ENCODE measurements at places on chromosomes 13 and 19.

DNA sequence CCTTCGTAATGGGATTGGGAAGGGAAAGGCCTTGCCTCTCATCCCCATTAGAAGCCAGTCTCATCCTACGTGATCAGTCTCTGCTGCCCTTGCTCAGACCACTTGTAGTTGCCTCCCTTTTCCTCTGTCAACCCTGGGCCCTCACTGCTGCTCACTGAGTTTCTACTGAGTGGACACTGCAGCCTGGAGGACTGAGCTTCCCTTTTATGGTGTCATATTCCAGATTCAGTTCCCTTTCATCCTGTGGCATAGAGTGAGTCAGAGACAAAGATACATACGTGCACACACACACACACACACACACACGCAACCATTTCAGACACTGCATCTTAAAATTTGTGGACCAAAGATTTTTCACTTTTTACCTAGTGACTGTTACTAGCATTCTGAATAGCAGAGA is 56.6 kb downstream of the COG3 start:
- DNase-seq, result peak; percentile 2

DNA sequence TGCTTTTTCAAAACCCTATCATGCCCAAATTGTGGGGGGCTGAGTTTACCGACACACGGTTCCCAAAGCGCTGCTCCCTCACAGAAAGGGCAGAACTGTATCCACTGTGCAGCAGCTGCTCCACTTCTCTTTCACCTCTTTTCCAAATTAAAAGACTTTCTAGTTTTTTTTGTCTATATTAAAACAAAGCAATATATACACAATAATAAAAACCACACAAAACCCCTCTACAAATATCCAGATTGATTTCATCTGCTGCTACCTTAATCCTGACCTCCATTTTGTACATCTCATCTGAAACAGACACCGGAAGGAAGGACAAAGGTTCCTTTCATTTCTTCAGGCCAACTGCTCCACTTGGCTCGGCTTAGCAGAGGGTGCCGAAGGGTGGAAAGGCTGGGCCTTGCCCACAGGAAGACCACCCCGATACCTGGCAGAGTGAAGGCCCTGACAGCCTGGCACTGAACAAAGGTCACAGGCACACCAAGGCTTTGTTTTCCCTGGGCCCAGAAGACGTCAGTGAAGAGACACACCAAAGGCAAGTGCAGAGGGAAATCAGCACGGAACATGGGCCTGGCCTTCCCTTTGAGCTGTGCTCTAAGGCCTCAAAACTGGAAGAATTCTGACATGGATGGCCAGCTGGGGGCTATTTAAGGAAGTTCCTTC is 71.6 kb downstream of the LATS2 start:
- no peak for DNase-seq

GRCh38 chr13:76512721-76513145 is 373.5 kb downstream of the KCTD12 start:
- no peak for DNase-seq

DNA sequence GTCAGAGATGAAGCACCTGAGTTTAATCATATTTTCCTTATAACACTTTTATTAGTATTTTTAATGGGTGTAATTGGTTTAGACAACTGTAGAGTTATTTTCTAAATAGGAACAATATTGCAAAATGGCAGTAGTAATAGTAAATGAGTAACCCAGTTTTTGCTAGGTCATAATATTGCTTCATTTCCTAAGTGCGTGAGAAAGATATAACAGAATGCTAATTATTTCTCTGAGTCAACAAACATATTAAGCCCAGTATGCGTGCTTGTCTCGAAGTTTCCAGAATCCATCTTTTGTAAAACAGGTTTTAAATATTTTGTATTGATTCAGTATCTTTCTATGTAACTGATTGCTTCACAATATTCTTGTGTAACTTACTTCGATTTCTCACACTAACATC is 315.3 kb downstream of the MYO16 start:
- no peak for DNase-seq

- DNase-seq, result peak; percentile 26
Observed at GRCh38 chr19:35828692-35829301, 16.2 kb upstream of the PRODH2 start.

DNA sequence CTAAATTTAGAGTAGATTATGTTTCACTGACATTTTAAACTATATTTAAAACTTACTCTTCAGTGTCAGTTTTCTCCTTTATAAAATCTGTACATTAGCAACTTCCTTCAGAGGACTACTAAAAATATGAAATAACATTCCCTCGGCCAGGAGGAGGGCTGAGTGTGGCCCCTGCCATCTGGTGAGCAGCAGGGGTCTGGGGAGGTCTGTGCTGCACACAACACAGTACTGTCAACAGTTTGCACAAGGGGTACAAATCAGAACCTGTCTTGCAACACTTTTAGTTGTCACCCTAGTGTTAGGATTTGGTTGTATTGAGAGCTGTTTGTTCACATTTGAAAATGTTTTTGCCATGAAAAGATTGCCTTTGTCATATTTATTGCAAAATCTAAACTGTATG is 48.9 kb downstream of the TPP2 start:
- DNase-seq, result no peak

DNA sequence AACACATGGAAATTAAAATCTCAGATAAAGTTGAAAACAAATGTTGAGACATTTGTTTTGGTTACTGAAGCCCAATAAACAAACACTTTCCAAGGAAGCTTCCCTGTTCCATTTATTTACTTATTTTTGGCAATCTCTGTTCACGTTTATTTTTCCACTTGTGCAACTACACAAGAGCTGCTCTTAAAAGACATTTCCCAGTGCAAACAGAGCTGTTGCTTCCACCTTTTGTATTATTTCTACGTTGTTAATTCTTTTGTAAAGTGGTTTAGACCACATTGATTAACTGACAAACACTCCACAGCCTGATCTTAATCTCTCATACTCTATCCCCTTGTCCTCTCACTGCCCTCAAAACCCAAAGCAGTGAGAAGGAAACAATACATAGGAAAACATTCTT is 757.6 kb downstream of the LIG4 start:
- no peak for DNase-seq

DNA sequence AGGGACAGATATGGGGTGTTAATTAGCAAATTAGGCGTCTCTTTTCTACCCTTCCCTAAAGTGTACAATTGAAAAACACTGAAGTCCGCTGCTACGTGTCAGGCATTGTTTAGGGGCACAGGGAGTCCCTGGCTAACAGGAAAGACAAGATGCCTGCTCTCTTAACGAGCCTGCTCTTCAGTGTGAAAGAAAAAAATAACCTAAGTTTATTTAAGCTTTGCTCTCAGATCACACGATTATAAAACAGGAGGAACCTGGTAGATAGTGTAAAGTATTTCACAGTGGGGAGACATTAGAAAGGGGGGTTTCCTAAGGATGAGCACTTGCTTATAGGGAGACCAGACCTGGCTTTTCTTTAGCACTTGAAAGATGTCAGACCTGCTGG is 38.7 kb downstream of the IGFL2 start:
- DNase-seq, result no peak

DNA sequence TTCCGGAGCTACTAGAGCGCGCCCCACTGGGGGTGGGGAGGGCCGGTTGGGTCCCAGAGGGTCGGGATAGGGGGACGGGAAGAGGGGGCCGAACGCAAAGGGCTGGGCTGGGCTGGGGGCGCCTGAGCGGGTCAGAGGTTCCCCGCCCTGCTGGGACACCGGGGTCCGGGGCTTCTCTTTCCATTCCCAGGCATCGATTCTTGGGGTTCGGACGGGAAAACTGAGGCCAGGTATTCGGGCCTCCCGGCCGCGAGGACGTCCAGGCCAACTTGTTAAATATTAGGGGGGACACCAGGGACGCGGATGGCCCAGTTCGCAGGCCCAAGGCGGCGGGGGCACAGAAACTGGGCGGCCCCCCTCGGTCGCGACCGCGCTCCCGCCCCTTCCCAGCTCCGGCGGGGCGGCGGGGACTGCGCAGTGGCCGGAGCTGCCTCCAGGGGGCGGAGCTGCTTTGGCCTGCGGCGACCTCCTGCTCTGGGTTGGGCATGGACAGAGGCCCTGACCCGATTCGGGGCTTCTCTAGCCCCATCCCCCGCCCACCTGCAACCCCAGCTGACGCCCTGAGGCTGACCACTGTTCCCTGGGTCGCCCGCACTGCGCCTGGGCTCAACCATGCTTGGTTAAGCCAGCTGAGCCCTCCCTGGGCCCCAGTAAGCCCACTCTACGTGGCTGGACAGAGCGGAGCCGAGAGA is 1.2 kb upstream of the KLF16 start:
- DNase-seq, result peak; percentile 74

DNA sequence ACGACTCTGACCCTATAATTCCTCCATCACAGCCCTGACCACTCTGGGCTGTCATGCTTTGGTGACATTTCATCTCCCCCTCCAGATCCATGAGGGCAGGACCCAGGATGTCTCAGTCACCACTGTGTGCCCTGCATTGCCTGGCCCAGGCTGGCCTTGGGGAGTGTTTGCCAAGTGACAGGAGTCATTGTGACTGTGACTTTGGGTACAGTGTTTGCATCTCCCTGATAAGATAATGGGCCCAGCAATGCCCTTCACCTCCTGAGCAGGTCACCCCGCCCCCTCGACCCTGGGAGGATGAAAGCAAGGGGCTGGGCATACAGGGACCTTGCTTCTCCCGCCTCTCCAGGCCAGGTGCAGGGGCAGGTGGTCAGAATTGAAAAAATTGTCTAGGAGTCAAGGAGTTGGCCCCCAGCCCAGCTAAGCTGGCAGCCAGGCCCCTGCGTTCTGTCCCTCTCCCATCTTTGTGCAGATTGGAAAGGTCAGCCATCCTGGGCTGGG is 5.9 kb upstream of the ATP4A start:
- no peak for DNase-seq

DNA sequence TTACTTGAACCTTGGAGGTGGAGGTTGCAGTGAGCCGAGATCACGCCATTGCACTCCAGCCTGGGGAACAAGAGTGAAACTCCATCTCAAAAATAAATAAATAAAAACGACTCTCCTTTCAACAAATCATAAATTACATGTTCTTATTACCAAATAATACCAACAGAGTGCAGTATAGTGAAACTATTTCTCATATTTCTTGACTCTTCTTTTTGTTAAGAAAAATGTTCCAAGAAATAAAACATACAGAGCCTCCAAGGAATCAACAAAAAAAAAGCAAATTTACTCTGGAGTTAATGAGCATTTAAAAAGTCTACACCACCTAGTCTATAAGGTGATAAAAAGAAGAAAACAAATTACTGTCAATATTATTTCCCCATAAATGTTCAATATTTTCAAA is 188.8 kb downstream of the KLF12 start:
- no peak for DNase-seq

DNA sequence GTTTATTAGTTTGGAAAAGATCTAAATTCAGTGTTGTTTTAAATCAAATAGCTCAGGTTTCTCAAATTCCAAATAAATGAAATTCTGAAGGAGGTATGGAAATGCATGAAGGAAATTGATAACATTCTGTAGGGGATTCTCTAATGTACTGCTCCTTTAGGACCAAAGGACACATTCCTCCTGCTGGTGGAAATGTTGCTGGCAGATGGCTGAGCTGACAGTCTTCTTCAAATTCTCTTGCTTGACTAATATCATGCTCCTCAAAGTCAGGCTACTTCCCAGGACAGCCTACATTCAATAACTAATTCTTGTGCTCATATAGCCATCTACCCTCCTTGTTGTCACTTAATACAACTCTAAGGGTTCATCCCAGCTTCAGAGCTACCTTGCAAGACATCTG is 1118.5 kb downstream of the PCDH9 start:
- no peak for DNase-seq

GRCh38 chr19:23790641-23791488 is 32.2 kb upstream of the ZNF681 start:
- DNase-seq, result no peak

DNA sequence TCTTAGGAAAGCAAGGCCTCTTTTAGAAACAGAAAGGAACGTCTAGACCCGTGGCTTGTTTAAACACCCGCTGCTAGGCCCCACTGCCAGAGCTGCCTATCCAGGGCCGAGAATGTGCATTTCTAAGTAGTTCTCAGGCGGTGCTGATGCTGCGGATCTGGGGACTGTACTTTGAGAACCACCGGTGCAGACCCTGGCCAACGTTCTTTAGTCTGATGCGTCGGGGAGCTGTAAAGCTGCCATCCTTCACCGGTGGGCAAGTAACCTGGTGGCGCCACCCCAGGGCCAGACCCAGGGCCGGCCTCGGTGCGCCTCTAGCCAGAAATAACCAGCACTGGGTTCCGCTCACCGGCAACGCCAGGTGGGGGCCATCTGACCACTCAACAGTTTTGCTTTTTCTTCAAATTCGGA is 47.1 kb downstream of the TGDS start:
- DNase-seq, result no peak

DNA sequence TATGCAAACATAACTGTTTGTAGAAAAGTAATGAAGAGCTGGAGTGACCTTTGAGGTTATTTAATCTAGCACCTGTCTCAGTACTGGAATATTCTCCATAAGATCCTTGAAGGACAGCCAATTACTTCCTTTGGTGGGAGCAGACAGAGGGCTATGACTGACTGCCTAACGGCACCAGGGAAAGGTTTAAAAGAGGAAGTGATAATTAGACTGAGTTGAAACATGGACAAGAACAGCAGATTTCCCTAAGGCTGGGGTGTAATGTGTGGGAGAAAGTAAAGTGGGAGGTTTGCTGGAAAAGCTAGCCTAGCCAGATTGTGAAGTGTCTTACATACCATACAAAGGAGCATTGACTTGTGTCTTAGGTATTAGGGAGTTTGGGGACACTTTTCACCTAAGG is 191.3 kb upstream of the PCDH9 start:
- no peak for DNase-seq

DNA sequence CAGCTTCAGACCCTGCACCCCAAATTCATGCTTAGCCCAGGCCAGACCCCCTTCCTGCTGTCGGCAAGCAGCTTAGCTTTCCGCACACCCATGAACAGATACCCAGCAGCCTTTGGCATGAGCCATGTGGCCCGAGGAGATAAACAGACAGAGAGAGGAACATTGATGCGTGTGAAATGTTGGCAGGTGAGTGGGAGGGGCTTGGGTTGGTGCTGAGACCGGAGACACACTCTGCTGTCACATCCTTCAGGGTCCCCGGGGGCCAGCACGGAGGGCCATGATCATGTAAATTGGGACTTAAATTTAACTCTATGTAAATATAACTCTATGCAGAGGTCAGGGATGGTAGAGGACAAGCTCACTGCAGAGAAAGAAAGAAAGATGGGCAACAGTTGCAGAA is 1.5 kb downstream of the CD22 start:
- no peak for DNase-seq

DNA sequence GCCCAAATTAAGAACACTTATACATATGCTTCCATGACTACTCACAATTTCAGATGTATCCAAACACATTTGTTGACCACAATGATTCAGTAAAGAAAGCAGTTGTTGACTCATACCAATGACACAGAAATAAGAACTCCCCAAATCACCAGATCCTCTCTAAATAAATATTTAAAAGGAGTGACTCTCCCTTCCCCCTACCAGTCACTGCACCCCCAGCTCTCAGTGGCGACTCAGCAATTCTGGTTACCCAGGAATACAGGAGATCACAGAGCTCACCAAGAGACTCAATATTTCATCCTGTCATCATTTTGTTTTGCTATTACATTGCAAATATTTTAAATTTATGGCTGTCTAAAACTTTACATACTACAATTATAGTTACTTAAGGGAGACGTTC is 131.5 kb downstream of the RGCC start:
- DNase-seq, result peak; percentile 3

GRCh38 chr13:41701676-41702075 is 244.3 kb downstream of the RGCC start:
- DNase-seq, result no peak

All from CD4-positive, alpha-beta T cell treated with Interleukin-4 for 1 hour (primary cell).